RPMI8226 (cell line): ENCODE measurements at places on chromosomes 7 and 10.

- DNase-seq = peak; percentile 92
These were observed 13.2 kb downstream of the ALKBH4 start for GRCh38 chr7:102451371-102452054.

- no peak for DNase-seq
These were observed 421 bp downstream of the SMURF1 start for GRCh38 chr7:99143521-99143852.

DNA sequence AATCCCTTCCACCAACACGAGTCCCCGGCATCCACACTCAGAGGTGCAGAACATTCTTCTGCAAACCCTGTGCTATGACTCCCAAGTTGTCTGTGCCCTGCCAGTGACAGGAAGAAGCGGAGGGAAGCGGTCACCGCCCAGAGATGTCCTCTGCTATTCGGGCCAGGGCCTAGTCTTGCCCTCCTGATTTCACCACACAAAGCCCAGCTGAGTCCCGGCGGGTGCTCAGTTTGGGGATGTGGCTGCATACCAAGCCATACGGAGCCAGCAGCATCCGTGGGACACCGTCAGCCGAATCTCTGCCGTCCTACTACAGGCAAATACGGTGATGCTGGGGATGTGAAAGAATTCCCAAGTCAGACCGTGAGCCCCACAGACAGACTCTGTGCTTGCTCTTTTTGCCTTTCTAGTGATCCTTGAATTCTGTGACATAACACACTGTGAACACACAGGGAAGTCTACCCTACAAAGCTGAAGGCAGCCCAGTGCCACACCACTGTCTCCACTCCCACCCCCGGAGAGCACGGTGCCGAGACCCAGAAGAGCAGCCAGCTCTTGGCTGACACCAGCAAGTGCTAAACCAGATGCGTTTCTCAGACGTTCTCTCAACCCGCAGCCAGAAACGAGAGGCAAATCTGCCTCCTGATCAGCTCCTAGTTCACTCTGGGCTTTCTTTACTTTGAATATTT, 2.0 kb downstream of the STK32C start:
- DNase-seq = no peak

DNA sequence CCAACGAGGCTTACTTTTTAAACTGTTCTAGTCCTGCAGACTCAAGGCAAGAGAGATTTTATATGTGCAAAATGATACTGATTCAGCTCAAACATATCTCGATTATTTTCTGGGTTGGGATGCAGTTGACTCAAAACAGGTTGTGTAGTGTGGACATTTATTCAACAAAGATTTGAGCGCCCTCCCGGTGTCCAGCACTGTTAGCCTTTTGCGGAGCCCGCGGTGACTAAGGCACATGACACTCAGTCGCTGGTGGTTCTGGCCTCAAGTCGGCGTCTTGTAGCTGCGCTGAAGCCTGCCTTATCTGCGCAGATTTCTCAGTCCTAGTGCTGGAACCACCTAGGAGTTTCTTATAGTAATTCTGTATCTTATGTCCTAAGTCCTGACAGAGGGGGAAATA, 938 bp upstream of the CADPS2 start:
- peak; percentile 84 for DNase-seq

- no peak for DNase-seq
These were observed 61.3 kb downstream of the AKR1D1 start for GRCh38 chr7:138137423-138138171.

DNA sequence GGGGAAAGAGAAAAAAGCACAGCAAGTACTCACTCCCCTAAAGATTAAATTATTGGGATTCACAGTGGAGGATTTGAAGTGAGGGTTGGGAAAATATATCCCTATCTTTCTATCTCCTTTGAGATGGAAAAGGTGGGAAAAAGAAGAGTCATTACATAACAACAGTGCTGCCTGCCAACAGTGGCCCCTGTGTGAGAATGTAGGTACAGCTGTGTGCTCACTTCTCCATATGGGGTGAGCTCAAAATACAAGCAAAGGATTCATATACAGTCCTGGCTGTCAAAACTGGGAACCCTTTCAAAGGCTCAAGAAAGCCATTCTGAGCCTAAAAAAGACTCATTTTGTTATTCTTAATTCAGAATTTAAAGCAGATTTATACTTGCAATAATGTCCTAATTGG, 458.5 kb downstream of the GPAM start:
- DNase-seq = no peak

DNA sequence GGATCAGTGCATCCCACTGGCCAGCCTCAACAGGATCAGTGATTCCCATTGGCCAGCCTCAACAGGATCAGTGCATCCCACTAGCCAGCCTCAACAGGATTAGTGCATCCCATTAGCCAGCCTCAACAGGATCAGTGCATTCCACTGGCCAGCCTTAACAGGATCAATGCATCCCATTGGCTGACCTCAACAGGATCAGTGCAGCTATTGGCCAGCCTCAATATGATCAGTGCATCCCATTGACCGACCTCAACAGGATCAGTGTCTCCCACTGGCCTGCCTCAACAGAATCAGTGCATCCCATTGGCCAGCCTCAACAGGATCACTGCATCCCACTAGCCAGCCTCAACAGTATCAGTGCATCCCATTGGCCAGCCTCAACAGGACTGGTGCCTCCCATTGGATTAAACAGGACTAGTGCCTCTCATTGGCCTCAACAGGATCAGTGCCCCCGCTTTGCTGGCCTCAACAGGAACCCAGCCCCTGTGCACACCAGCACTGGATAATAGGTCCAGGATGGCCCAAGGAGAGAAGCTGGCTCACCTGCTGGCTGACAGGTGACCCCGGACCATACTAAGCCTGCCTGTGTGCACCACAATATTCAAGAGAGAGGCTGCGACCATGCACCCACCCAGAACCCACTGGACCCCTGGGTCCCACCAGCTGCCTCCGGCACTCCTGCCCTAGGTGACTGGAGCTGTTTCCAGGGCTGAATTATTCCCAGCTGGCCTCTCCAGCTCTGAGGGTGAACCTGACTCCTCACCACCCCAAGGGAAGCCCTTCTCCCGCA, 59.9 kb downstream of the PDGFA start:
- no peak for DNase-seq

GRCh38 chr7:115009139-115009538, 87.2 kb downstream of the MDFIC start:
- peak; percentile 44 for DNase-seq

DNA sequence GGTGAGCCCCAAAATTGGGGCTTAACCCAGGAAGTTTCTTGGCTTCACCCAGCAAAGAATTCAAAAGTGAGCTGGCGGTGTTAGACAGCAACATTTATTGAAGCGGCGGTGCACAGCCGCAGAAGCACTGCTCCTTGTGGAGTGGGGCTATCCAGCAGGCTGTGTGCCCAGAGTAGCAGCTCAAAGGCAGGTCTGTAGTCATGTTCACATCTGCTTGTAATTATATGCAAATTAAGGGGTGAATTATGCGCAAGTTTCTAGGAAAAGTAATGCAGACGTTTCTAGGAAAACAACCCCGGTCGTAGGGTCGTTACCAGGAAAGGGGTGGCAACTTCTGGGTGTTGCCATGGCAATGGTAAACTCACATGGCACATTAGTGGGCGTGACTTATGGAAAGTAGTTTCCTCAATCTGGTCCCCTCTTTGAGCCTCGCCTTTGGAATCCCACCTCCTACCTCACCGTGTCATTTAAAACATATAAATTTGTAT, 13.7 kb upstream of the KBTBD2 start:
- DNase-seq = peak; percentile 64

- DNase-seq = peak; percentile 68
These were observed 90.9 kb upstream of the PIP4K2A start for GRCh38 chr10:22805304-22805703.

GRCh38 chr7:10888861-10889260, 84.8 kb upstream of the PHF14 start:
- DNase-seq = no peak

DNA sequence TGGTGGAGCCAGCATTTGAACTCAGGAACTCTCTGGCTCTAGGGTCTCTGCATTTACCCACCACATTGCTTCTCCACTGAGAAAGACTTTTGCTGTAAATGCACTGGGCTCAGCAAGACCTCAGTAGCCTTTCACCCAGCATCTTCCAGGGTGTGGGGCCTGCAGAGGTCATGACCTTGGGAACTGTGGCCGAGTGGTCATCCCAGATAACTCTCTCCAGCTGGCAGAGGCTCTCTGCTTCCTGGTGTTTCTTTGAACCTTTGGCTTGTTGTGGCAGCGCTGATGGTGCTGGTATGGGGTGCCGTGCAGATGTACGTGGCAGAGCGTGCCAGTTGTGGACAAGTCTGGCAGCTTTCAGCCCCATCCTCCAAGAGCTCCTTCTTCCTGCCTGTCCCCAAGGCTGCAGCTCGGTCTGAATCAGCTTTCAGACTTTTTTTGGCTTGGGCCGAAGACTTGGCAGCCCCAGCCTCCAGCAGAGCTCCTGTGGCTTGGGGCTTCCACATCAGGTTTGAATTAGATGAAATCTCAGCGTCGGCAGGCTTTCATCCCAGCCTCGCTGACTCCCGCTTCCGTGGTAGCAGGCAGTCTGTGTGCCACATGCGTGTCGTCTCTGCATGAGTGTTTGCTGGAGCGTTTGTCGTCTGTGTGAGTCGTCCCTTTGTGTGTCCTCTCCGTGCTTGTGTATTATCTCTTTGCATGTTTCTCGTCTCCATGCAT, 21.5 kb downstream of the ADAMTS14 start:
- DNase-seq = no peak

DNA sequence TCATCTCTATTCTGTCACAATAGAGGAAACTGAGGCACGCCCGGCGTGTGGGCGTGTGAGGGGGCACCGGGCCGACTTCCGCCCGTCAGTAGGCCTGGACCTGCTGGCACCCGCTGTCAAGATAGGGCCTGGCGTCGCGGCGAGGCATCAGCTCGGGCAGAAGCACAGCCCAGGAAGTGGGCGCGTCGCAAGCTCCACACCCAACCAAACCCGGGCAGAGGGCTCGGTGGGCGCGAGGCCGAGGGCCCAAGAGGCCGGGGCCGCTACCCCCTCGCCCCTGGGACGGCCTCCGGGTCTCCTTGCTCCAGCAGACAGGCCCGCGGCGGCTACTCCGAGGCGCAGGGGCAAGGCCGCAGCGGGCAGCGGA, 91.2 kb downstream of the SPAG6 start:
- DNase-seq = no peak

DNA sequence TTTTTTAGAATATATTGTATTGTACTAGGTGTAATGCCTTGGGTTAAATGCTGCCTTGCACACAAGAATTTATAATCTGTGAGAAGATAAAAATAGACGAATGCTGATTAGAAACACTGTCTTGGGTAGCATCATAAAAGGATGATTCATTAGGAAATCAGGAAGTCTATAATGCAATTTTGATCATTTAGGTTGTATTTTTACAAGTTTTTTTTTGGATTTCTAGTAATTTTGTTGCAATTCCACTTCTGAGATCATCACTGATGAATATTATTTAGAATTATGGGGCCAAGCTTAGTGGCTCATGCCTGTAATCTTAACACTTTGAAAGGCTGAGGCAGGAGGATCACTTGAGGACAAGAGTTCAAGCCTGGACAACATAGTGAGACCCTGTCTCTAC, 29.6 kb downstream of the WBP1L start:
- DNase-seq = no peak

GRCh38 chr7:124205526-124205925, 172.7 kb upstream of the TMEM229A start:
- no peak for DNase-seq

DNA sequence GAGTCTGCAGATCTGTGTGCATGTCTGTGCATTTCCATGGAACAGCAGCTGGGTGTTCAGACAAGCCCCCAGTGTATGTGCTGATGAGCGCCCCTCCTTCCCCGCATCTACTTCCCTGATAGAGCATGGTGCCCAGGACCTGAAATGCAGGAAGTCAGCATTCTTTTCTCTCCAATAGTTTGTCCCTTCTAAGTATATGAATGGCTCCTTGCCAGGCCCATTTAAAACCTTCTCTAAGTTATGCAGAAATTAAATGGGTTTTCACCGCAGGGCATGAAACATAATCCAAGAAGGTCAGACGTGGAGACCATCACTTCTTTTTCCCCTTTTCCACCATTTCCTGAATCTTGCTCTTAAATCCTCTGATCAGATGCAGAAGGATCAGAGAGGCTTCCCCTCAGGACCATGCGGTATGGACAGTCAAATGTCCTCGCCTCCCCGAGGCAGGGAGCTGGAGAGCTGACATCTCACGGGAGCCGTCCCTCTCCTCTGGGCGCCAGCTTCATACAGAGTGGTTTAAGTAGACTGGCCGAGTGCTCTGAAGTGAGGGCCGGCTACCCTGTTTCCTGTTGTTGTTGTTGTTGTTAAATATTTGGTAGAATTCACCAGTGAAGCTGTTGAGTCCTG, 155.3 kb downstream of the C10orf105 start:
- no peak for DNase-seq

GRCh38 chr10:123093489-123093888, 42.3 kb upstream of the HMX3 start:
- no peak for DNase-seq

DNA sequence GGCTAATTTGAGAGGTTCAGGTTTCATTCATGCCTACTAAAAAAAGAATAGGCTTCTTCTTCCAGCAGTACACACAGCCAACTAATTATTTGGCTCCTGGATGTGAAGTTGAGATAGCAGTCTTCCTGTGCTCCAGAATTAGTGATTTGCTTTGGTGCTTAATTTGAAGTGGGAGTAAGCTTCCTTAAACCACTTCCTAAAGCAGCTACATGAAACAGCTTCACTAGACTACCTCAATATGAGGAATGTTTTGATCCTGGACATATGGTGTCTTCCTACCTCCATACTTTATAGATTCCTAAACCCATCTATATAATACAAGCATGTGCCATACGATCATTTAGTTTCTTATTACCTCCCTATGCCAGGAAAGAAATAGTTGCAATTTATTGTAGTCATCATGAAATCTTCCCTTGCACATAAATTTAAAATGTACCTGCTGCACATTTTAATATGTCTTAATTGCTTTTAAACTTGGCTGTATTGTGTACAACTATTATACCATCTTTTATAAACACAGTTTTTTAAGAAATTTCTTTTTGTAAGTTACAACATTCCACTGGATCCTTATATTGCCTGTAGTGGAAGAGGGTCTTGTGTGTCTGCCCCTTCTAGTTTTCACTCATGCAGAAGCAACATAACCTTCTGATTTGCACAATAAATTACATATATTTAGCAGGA, 8.6 kb downstream of the VIM start:
- DNase-seq = no peak

- DNase-seq = no peak
These were observed 144.0 kb downstream of the BBS9 start for GRCh38 chr7:33273356-33273755.

DNA sequence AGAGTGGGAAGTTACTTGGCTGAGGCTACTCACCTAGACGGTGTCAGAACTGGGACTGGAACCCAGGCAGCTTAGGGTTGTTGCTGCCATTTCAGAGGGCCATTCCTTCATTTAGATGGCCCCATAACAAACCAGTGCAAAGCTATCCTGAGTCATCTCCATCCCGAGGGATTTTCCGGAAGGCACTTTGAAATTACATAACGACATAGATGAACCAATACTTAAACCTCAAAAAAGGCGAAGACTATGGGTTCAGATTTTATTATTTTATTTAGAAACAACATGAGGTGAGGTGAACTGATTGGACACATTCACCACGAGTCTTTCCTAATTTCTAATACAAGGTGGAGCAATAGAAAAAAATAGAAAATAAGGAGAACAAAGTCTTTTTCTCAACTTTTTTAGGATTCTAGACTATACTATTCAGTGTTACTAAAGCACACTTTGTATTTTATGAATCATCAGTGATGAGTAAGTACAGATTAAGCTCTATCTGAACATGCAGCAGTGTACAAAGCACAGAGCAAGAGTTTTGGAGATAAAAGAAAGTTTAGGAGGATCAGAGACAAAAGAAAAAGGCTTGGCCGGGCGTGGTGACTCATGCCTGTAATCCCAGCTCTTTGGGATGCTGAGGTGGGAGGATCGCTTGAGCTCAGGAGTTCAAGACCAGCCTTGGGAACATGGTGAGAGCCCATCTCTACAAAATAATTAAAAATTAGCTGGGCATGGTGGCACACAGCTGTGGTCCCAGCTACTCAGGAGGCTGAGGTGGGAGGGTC, 79.5 kb upstream of the SVIL start:
- DNase-seq = no peak
